ENCODE measurements at places on chromosomes 1 and 21. TPM values are rescaled to one million over a fixed set of nuclear protein-coding genes. Genes with fewer than 3 reads are reported as not detected.
A peak's percentile ranks its signal among the peaks of the same experiment; 100 is the strongest.

DNA sequence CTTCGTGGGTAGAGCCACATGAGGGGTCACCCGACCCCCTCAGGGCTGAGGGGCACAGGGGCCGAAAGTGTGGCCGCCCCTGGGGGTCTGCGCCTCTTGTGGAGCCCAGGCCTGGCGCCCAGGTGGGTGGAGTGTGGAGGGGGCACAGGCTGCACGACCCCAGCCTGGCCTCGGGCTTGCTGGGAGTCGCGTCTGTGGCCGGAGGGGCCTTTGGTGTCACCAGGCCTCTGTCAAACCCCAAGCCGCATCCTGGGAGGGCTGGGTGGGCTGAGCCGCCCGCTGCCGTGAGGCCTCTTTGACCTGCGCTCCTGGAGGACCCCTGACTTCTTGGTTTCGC is 60.7 kb downstream of the FAAP20 start:
- DNase-seq = no peak
- no peaks in the 10 kb centered on the region for H3K27me3 ChIP-seq
- H3K4me3 ChIP-seq = no peak overlapping the region
- peak overlapping the region; percentile 80 for H3K27ac ChIP-seq

DNA sequence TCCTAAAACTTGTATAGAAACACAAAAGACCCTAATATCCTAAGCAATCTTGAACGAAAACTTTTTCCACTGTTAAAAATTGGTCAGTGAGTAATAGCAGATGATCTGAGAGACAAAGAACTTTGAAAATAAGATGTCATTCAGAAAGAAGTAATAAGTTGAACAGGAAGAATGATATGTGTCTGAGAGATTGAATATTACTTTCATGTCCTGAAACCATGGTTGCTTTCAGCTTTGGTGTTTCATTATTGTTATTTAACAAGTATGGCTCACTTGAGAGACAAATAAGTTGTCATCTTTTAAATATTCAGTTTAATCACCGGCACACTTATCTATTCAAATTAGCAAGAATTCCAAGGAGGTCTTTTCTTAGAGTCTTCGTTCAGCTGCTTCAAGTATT is 11.4 kb downstream of the PRKACB start:
- no peaks in the 10 kb centered on the region for H3K27me3 ChIP-seq
- H3K36me3 ChIP-seq = peaks cover 48% of the 10 kb centered on the region
- no peak overlapping the region for H3K27ac ChIP-seq

DNA sequence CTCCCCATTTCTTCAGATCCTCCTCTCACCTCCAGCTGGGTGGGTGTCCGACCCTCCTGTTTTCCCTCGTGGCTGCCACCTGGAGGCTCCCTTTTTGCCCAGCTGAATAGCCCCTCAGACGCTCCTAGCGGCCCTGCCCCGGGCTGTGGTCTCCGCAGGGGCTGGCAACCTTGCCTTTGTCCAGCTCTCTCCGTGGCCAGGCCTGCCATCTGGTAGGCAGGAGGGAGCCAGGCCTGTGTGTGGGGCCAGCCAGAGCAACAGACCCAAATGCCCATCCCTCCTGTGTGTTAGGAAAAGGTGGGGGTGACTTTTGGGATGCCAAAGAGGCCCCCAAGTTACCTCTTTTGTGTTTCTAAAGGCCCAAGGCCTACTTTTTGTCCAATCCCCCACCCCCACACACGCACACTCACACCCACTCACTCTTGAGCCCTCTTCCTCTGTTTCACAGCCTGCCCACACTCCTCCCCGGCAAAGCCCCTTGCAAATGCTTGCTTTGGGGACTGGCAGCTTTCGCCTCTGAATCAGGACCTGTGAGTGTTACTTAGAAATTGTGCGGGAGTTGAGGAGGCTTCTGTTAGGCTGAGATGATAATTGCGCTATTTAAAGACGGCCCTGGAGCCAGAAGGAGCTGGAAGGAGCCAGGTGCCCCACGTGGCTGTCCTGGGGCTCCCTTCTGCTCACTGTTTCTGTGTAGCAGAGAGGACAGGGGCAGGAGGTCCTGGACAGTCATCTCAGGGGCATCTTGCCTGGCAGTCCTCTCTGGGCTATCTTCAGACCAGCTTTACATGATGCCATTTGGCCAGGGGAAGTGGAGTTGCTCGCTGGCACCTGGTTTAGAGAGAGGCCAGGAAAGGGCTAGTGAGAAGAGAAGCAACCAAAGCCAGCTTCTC is 9.1 kb downstream of the PPFIA4 start:
- peaks cover 16% of the 10 kb centered on the region for H3K4me1 ChIP-seq
- H3K36me3 ChIP-seq = peaks cover 7% of the 10 kb centered on the region
- no peak for DNase-seq
- H3K27me3 ChIP-seq = peaks cover 2% of the 10 kb centered on the region

GRCh38 chr1:34642679-34643078 is 112.2 kb upstream of the GJB5 start:
- H3K4me1 ChIP-seq = no peaks in the 10 kb centered on the region
- no peak overlapping the region for H3K4me3 ChIP-seq
- no peaks in the 10 kb centered on the region for H3K36me3 ChIP-seq

DNA sequence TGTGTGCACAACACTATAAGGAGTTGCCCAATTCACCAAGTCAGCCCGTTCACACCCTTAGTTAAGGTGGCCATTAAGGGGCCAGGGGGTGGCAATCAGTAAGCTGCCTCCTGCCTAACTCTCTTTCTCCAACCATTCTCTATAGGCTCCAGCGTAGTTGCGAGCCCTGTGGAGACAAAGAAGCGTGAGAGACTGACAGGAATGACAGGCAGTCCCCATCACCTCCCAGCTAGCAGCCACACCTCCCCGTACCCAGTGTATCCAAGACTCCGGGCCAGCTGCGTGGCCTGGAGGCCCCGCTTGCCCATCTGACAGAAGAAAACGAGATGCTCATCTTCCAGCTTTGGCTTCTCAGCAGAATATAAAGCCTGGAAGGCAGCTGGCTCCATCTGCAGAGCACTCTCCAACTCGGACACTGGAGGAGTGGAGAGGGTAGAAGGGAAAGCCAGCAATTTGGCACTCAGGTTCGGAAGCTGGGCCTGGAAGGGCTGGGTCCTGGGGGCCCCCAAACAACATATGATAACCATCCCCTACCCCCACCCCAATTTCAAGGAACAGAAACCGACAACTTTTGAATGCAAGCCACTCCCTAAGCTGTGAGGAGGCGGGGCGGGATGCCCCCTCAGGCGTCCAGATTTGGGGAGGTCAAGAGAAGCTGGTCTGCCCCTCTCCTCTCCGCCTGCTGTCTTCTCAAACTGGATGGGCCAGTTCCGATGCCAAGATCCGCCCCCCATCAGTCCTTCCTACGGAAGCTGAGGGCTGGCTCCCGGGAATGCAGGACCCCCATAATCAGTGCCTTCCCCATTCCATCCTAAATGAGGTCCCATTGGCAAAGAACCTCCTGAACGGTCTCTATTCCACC is 872 bp downstream of the TSTD1 start:
- no peak for DNase-seq
- H3K27me3 ChIP-seq = no peaks in the 10 kb centered on the region
- H3K4me1 ChIP-seq = peaks cover 32% of the 10 kb centered on the region
- H3K4me3 ChIP-seq = peak overlapping the region; percentile 93

GRCh38 chr1:228394571-228395394 is 11.9 kb downstream of the TRIM11 start:
- no peak overlapping the region for H3K27ac ChIP-seq
- no peaks in the 10 kb centered on the region for H3K27me3 ChIP-seq
- H3K36me3 ChIP-seq = peaks cover 14% of the 10 kb centered on the region
- peak; percentile 28 for DNase-seq

Gene UTS2
- 1.6 TPM for total RNA-seq

Gene AQP10
- total RNA-seq = not detected

Gene HSD3B2
- not detected for total RNA-seq

Gene ZNF326
- 18.2 TPM for total RNA-seq

Gene CCDC27
- total RNA-seq = not detected
